ENCODE measurements at places on chromosomes 6 and 20.

DNA sequence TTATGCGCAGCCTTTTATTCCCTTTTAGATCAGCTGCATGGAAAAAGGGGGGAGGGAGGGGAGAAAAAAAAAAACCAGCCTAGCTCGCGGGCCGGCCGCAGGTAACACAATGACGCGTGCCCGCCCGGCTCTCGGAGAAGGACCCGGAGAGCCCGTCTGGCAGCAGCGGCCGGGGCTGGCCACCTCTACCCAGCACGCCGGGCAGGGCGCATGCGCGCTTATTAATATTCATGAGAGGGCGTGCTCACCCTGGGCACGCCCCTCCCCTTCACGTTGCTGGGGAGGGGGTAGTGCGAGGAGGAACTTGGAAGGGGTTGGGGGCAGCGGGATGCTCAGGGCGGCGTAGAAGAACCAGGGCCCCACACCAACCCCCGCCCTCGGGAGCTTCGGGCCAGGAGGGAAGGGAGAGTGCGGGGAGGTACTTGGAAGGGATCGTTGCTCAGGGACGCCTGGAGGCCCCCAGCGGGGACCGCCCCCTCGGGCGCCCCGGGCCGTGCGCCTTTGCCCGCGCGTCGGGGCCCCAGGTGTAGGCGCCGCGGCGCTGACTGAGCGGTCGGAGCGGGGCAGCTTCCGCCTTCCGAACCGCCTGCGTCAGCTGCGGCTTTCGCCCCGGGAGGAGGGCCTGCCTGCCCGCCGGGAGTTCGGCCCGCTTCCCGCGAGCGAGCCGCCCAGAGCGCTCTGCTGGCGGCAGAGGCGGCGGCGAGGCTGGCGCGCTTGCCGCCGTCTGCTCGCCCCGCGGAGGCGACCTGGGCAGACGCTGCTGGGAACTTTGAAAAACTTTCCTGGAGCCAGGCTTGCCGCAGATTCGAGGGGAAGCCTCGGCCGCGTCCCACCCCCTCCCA, at the start of gene JAG1:
Gene JAG1 (minus strand): TSS at position 158 of the 842 bp plus-strand sequence. CDS start 469 bp downstream, outside the sequence.
- DNase-seq, result peak; percentile 81

DNA sequence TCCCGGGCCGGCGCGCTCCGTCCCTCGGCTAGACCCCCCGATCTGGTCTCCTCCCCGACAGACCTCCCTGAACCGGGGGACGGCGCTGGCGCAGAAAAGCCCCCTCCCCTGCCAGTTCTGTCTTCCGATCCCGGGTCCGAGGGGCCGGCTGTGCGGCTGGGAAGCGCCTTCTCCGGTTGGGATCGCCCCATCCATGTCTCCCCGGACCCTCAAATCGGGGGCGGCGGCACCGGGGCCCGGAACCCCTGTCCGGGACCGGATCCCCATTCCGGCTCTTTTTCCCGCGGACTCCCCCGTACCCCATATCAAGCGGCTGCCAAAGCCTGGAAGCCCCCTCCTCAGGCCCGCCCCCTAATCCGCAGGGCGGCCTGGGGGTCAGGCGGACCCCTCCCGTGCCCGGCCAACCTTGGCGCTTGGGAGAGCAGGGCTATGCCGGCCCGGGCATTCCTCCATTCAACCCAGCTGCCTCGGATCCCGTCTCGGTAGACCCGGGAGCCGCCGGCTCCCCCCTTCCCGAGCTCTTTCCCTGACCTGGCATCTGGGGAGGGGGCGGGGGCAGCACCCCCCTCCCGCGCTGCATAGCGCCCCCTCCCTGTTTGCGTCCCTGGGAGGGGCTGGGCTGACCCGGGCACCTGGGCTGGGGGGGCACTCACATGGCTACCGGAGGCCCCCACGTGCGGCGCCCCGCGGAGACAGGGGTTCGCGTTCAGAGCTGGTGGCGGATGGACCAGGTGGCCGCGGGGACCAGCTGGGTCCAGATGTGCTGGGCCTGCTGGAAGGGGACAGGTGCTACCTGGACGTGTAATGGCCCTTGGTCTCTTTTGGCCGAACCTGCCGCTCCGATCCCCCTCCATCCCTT, 643 bp downstream of the DLGAP4 start:
- no peak for DNase-seq

GRCh38 chr6:38493931-38494547, 145.7 kb downstream of the BTBD9 start:
- DNase-seq, result peak; percentile 79

DNA sequence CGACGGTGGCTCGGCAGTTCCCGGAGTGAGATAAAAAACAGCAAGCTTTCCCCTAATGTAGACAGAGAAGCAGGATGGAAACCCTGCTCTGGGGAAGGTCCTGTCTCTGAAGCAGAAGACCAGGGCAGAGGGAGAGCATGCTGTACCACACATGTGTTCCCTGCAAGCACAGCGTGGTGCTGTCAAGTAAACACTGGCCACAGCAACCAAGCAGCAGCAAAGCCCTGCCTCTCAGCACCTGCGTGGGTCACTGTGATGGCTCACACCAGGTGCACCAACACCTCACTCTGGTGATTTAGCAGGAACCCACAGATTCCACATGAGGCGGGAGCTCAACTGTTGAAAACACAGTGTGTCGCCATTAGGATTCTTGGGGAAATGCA, 65.2 kb upstream of the TXNDC5 start:
- DNase-seq, result no peak

- no peak for DNase-seq
Observed at GRCh38 chr6:17656644-17657043, 50.1 kb downstream of the NUP153 start.

DNA sequence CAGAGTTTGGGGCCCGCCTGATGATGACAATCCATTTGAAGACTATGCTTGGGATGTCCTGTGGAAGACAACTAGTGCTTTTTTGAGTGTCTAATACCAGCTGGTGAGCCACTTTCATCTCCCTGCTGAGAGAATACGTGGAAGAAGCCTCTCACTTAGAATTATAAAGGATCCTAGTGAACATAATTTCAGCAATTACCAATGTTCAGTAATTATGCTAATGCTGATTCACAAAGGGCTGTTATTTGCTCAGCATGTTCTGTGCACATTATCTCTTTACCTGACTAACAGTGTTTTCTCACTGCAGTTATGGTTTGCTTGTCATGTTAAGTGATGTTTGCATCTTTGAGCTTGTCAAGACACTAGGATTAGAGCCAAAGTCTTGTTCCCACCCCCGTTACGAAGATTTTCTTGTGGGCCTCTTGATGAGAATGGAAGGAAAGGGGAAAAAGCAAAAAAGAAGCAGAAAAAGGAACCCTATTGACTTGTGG, 282.1 kb upstream of the CHD6 start:
- no peak for DNase-seq

DNA sequence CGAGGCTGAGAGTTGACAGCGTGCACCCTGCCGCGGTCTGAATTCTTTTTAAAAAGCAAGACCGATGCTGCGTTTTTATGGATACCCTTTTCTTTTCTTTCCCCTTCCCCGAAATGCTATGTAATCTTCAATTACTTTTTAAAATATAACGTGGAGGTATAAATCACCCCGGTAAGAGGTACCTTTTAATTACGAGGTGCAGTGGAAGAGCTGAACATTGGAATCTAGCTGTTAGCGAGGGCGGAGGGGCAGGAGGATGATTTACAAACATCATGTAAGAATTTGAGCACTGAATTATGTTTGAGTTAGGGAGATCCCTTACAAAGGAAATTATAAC, 1.2 kb downstream of the EYA2 start:
- no peak for DNase-seq

GRCh38 chr6:21582651-21583050, 10.9 kb upstream of the SOX4 start:
- no peak for DNase-seq

DNA sequence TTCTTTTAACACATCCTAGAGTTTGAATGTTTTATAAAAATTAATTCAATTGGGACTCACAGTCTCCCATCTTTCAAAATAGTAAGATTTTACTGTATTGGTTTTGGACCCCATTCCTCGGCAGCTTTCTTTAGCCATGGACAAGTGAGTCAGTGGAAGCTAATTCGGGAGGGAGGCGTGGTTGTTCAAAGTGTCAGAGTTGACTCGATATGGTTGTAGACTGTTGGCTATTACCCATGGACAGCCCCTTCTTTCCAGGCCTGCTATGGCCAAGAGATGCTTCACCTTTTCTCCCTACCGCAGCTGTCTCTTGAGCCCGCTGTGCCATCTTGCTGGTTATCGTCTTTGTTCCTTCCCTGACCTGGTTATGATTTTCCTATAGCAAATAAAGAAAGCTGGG, 243.0 kb downstream of the CD83 start:
- no peak for DNase-seq

- no peak for DNase-seq
Observed at GRCh38 chr6:26129656-26130055, 42.4 kb downstream of the HFE start.

- DNase-seq, result no peak
Observed at GRCh38 chr6:114040871-114041270, 69.9 kb upstream of the HDAC2 start.

- DNase-seq, result no peak
Observed at GRCh38 chr6:31750411-31751022, 10.7 kb downstream of the MSH5 start.

DNA sequence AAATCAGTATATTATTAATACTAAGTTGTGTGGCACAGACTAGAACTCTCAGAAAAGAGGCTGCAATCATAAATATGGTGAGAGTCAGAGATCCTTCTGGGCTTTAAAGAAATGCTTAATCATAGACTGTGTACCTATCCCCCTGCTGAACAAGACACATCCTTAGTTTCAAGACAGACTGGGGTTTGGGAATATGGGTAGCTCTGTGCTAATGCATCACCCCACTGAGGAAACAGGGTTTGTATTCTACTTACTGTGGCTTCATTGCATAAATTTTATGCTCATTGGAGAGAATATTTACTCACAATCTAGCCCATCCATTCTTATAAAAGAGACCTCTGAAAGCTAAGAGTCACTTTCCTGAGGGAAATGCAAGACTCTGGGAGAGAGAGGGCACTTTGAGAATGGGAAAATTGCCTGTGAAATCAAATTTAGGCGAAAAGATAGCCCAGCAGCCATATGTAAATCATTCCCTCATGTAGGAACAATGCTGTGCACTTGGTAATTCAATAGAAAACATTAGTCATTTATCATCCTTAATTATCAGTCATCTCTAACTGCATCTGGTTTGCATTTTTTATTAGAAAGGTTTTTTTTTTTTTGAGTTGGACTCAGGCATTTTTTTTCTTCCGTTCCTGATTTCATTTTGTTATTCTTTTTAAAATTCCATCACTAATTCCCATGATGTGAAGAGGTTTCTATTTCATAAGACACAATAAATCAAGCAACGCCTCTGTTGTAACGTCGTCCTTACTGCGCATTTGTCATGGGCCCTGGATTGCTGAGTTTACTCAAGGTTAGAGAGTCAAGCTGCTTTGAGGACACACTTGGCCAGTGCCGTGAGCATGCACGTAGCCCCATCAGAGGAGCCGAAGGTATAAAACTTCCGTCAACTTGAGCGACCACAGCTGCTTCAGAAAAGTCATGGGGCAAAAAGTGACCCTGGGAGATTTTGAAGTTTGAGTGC, 91.8 kb downstream of the TRMT11 start:
- no peak for DNase-seq

GRCh38 chr6:156617376-156617775, 159.8 kb upstream of the ARID1B start:
- no peak for DNase-seq

- DNase-seq, result no peak
Observed at GRCh38 chr6:28900577-28901256, 23.1 kb downstream of the TRIM27 start.

DNA sequence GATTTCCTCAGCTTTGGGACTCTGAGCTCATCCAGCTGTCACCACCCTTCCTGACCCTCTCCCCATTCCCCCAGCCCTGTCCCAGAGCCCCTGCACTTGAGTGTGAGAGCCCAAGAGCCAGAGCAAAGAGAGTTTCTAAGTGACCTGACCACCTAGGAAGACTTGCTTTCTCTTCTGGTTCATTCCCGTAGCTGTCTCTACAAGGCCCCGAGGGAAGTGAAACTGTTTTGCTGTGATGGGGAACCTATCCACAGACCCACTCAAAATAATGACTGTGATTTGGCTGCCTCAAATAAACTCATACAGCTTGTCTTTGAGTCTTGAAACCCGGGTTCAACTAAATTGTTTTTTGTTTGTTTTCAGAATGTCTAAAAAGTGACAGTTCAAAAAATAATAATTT, 74.6 kb upstream of the XRN2 start:
- no peak for DNase-seq

DNA sequence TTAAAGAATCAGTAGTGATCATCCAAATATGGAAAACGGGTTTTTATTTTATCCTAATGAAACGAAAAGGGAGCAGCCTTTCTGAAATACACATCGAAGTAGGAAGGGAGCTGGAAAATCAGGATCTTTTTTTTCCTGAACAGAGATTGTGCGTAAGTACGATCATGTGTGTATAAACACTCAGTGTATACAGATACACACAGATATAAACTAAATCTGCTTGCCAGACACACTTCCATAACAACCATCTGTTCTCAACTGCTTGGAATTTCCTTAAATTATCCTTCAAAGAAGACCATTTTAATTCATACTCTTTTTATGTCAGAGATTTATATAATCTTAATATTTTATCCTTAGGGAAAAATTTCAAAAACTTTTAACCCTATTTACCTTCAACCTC, 110.7 kb downstream of the CHD6 start:
- DNase-seq, result no peak

GRCh38 chr6:89925826-89926225, 31.6 kb downstream of the GJA10 start:
- no peak for DNase-seq

- no peak for DNase-seq
Observed at GRCh38 chr20:6806275-6806674, 38.8 kb downstream of the BMP2 start.

- no peak for DNase-seq
Observed at GRCh38 chr20:58251348-58251978, 23.0 kb upstream of the ANKRD60 start.

- no peak for DNase-seq
Observed at GRCh38 chr6:8536122-8536521, 100.8 kb upstream of the SLC35B3 start.
